HCT116 (cell line): ENCODE measurements at places on chromosomes 16 and 17. TPM values are rescaled to one million over a fixed set of nuclear protein-coding genes. Genes with fewer than 3 reads are reported as not detected.
A peak's percentile ranks its signal among the peaks of the same experiment; 100 is the strongest.

TPSD1 gene
- total RNA-seq = not detected

AGRP gene
- not detected for total RNA-seq

CD79B gene
- 0.59 TPM for total RNA-seq

COPZ2 gene
- not detected for total RNA-seq

CD300LB gene
- total RNA-seq = not detected

PHOSPHO1 gene
- total RNA-seq = 3.0 TPM

ZNF629 gene
- total RNA-seq = 18.4 TPM

DNA sequence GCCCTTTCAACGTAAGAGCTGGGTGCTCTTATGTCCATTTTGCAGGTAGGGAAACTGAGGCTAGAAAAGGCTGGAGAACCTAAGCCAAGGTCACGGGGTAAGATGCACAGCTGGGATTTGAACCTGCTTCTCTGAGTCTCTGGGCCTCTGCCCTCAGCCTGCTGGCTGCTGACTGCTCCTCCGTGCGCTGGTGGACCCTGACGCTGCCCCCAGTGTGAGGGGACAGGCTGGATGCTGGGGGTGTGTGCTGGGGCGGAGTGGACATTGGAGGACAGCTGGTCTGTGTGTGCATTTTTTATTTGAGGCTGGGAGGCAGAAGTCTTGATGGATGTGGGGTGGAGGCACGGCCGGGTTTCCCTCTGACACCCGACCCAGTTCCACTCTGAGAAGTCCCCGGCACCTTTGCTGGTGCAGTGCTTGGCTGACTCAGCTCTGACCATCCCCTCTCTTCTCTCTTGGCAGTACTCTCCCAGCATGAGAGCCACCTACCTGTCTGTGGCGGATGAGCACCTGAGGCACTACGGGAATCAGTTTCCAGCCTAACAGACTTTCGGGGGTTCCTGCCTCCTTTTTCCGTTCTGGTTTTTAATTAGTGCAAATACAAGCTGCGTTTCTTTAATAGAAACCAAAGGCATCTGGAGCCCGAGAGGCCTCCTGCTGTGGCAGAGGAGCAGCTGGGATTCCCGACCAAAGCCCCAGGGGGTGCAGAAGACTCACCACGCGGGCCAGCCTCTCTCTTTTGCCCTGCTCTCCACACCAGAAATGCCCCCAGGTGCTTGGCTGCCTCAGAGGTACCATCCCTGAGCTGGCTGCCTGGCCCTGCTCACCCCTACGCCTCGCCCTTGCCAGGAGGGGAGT, 14.1 kb upstream of the DNAI2 start:
- H3K4me3 ChIP-seq = no peak overlapping the region
- H3K27me3 ChIP-seq = no peaks in the 10 kb centered on the region
- no peak for DNase-seq
- no peaks in the 10 kb centered on the region for H3K36me3 ChIP-seq

- no peaks in the 10 kb centered on the region for H3K4me1 ChIP-seq
- H3K36me3 ChIP-seq = no peaks in the 10 kb centered on the region
- no peak for DNase-seq
Measured at GRCh38 chr17:62994931-62995330, 28.9 kb downstream of the TANC2 start.

DNA sequence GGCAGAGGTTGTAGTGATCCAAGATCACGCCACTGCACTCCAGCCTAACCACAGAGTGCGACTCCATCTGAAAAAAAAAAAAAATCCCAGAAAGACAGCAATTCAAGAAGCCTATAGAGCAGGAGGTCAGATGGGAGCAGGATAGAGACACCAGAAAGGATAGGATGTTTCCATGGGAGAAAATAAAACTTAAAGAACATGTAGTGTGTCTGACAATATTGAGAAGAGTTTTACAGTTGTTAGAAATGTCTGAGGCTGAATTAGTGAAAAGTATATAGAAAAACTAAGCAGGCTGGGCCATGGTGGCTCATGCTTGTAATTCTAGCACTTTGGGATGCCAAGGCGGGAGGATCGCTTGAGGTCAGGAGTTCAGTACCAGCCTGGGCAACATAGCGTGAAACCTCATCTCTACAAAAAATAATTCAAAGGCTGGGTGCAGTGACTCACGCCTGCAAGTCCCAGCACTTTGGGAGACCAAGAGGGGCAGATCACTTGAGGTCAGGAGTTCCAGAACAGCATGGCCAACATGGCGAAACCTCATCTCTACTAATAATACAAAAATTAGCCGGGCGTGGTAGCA, 15.3 kb upstream of the TRIM37 start:
- H3K36me3 ChIP-seq = peaks cover 5% of the 10 kb centered on the region
- no peak overlapping the region for H3K27ac ChIP-seq
- no peak for DNase-seq
- H3K4me3 ChIP-seq = no peak overlapping the region

- peaks cover 2% of the 10 kb centered on the region for H3K36me3 ChIP-seq
- no peaks in the 10 kb centered on the region for H3K4me1 ChIP-seq
- no peak overlapping the region for H3K27ac ChIP-seq
- no peaks in the 10 kb centered on the region for H3K27me3 ChIP-seq
Measured at GRCh38 chr16:88005968-88006367, 54.7 kb downstream of the BANP start.

GRCh38 chr17:27660436-27660835, 29.4 kb downstream of the LGALS9 start:
- H3K4me3 ChIP-seq = no peak overlapping the region
- H3K4me1 ChIP-seq = no peaks in the 10 kb centered on the region
- no peaks in the 10 kb centered on the region for H3K36me3 ChIP-seq

GRCh38 chr17:2796164-2797125, at the start of gene RAP1GAP2:
Gene RAP1GAP2 (plus strand): TSS chr17:2796438. CDS start chr17:2796528, 90 bp downstream.
- no peaks in the 10 kb centered on the region for H3K4me1 ChIP-seq
- H3K27me3 ChIP-seq = no peaks in the 10 kb centered on the region
- no peaks in the 10 kb centered on the region for H3K36me3 ChIP-seq
- no peak within 1 kb of the TSS for H3K4me3 ChIP-seq

DNA sequence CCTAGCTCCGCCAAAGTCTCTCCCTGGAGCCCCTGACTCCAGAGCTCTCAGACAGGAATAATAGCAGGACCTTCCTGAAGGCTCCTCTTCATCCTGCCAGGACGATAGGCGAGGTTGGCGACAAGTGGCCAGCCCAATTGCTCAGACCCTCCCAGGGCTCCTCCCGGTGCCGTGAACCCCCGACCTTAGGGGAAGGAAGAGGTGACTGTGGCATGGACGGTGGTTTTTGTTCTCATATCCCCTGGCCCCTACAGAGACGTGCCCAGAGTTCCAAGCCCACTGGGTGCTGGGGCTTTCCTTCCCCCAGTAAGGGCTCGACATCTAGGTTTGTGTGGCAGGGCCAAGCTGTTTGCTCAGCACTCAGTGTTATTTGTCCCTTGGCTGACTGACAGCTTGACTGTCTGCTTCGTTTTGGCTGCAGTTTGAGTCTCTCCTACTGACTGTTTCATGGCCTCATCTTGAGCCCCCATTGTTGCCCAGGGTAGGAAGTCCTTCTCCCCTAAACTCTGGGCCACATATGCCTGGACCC, 4.6 kb upstream of the ADCY7 start:
- no peaks in the 10 kb centered on the region for H3K27me3 ChIP-seq
- H3K27ac ChIP-seq = no peak overlapping the region
- H3K36me3 ChIP-seq = no peaks in the 10 kb centered on the region
- DNase-seq = no peak

DNA sequence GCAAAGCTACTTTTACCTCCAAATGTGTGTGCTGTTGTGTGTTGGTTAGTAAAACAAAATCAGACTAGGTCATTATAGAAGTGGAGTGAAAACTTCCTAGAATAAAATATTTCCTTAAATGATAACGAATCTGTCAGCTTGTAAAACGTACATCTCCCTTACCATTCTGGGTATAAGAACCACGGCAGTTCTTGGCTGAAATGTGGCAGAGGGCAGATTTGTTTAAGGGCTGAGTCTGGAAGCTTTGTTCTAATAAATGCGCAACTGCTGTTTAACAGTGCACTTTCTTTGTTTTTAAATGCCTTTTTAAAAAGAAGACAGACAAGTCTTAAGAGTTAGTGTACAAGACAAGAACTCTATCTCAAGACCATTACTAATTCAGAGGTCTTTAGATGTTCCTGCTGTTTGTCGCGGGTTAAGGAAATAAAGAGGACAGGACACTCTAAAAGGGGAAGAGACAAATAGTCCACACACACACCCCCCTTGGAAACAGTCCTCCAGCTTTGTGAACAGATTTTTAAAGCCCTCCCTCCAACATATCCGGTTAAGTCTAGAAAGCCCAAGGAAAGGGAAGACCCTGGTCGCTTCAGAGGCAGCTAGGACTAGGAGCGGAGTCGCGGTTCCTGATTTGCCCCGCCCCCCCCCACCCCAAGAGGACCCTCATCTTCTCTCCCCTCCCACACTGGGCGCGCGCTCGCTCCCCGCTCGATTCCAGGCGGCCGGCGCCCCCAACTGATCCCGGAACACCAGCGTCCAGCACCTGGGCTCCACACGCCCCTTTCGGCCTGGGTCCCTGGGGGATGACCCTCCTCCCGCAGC, 658 bp downstream of the SYNRG start:
- H3K27me3 ChIP-seq = no peaks in the 10 kb centered on the region
- H3K36me3 ChIP-seq = peaks cover 3% of the 10 kb centered on the region; the same call in 1 of the 2 replicates
- H3K27ac ChIP-seq = peak overlapping the region; percentile 74

- peak; percentile 16 for DNase-seq
- no peaks in the 10 kb centered on the region for H3K27me3 ChIP-seq
- H3K36me3 ChIP-seq = no peaks in the 10 kb centered on the region
- H3K4me3 ChIP-seq = no peak overlapping the region
- peaks cover 19% of the 10 kb centered on the region for H3K4me1 ChIP-seq
Measured at GRCh38 chr16:8936421-8936820, 27.3 kb downstream of the USP7 start.

DNA sequence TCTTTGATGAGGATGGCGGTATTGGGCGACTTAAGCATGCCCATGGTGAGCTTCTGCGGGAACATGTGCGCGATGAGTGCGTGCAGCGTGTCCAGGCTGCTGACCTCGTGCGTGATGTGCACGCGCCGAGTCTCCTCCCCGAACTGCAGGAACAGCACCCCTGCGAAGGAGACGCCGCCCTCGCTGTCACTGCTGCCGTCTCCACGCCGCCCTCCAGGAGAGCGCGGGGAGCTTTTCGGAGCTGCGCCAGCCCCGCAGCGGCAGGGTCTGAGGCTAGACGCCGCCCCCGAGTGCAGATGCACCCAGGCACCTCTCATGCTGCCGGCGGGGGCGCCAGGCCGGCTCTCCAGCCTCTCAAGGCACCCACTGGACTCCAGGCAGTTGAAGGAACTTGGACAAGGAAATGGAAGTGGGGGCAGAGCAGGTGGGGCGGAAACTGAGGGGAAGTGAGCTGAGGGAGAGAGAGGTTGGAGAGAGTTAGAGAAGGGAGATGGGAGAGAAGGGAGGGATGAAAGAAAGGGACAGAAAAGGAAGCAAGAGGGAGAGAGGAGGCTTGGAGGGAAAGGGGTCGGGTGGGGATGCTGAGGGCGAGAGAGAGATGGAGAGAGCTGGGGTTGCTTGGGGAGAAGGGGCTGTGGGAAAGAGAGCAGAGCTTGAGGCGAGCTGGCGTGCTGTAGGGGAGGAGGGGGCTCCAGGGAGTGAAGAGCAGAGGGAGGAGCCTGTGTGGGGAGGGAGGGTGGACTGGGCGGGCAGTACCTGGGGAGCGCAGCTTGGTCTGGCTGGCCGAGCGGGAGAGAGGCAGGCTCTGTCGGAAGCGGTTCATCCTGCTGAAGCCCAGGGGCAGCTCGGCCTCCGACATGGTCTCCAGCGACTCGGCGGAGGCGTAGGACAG, 42.1 kb downstream of the SRCIN1 start:
- H3K27me3 ChIP-seq = no peaks in the 10 kb centered on the region
- peaks cover 17% of the 10 kb centered on the region for H3K4me1 ChIP-seq

DNA sequence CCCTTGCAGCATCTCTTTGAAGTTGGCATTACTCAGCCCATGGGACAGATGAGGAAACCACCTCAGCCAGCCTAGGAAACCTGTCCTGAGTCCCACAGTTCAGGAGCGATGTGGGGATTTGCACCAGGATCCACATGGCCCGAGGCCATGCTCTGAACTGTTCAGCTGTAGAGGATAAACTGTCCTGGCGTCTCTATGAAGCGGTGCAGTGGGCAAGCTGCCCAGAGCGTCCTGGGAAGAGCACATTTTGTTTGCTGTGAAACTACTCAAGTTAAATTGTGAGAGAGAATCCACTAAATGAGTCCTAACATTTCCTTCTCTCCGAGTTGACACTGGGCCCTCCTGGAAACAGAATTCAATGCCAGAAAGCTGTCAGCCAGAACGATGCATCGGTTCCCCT, 276.6 kb upstream of the TNRC6C start:
- no peaks in the 10 kb centered on the region for H3K4me1 ChIP-seq
- DNase-seq = no peak
- peaks cover 45% of the 10 kb centered on the region; the same call in 1 of the 2 replicates for H3K27me3 ChIP-seq

- no peak for DNase-seq
- no peaks in the 10 kb centered on the region for H3K36me3 ChIP-seq
- H3K4me3 ChIP-seq = no peak overlapping the region
- H3K27me3 ChIP-seq = no peaks in the 10 kb centered on the region
Measured at GRCh38 chr16:28537076-28537475, 1.7 kb downstream of the NUPR1 start.

- H3K27me3 ChIP-seq = no peaks in the 10 kb centered on the region
- H3K27ac ChIP-seq = peak overlapping the region; percentile 77
- H3K4me1 ChIP-seq = peaks cover 7% of the 10 kb centered on the region
- H3K4me3 ChIP-seq = peak overlapping the region; percentile 95
- DNase-seq = no peak
Measured at GRCh38 chr17:50396261-50397110, 837 bp downstream of the LRRC59 start.

- no peak overlapping the region for H3K4me3 ChIP-seq
- H3K4me1 ChIP-seq = peaks cover 5% of the 10 kb centered on the region; the same call in 1 of the 2 replicates
- H3K27ac ChIP-seq = no peak overlapping the region
- H3K27me3 ChIP-seq = no peaks in the 10 kb centered on the region
- H3K36me3 ChIP-seq = no peaks in the 10 kb centered on the region
Measured at GRCh38 chr17:72111336-72111923, 9.4 kb upstream of the SOX9 start.

DNA sequence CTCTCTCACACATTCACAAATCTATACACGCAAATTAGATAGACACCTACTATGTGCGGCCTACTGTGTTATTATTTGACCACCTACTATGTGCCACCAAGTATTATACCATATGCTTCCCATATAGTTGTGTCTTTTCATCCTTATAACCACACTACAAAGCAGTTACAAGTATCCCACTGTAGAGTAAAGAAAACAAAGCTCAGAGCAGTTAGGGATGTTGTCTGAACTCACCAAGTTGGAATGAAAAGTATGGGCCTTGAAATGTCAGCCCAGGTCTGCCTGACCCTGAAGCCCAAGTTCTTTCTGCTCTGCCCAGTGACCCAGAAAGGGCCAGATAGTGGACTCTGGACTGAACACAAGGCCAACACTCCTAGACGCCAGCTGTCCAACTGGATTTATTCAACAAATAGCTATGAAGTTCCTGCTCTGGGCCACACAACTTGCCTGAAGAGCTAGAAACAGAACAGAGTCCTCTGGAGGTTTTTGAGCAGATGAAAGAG, 8.5 kb downstream of the KRT37 start:
- H3K36me3 ChIP-seq = no peaks in the 10 kb centered on the region
- no peak for DNase-seq
- no peak overlapping the region for H3K27ac ChIP-seq
- no peaks in the 10 kb centered on the region for H3K27me3 ChIP-seq
- no peak overlapping the region for H3K4me3 ChIP-seq

DNA sequence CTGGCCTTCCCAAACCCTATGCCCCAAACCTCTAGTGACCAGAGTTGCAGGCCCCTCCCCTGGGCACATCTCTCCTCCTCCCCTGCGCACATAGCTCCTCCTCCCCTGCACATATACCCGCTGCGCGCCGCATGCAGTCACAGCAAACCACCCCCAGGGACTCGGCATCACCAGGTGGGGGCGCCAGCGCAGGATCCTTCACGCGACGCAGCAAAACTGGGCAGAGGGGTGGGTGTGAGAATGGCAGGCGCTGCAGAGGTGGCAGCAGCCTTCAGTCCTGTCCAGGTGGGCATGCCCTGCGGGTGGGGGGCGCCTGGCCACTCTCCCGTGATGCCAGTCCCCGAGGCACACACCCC, 5.6 kb downstream of the CORO6 start:
- H3K27me3 ChIP-seq = no peaks in the 10 kb centered on the region
- peaks cover 48% of the 10 kb centered on the region for H3K4me1 ChIP-seq
- H3K4me3 ChIP-seq = peak overlapping the region; percentile 50
- no peaks in the 10 kb centered on the region for H3K36me3 ChIP-seq
- DNase-seq = peak; percentile 67
